Ammon's horn (tissue), 1 donor: ENCODE measurements at places on chromosomes 1 and 21.

DNA sequence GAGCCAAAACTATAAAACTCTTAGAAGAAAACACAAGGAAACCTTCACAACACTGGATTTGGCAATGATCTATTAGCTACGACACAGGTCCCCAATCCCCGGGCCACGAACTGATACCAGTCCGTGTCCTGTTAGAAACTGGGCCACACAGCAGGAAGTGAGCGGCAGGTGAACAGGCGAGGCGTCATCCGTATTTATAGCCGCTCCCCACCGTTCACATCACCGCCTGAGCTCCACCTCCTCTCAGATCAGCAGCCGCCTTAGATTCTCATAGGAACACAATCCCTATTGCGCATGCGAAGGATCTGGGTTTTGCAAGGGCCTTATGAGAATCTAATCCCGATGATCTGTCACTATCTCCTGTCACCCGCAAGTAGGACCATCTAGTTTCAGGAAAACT, 11.9 kb downstream of the TFB2M start:
- DNase-seq, result no peak

- DNase-seq, result no peak
Observed at GRCh38 chr1:187645651-187646050, 816.9 kb downstream of the PLA2G4A start.

DNA sequence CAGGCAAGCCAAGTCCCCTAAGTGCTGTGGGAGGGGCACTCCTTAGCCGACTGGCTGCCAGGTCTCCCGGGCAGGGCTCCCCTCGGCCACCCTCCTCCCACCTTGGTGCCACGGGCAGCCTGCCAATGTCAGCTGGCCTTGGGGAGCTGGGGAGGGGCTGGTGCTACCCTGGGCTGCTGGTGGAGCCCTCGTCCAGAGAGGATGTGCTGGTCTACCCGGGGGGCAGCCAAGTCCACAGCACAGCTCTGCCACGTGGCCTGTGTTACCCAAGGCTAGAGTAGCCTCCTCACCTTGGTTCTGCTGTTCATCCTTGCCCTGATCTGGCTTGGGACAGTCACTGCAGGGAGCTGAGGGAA, 42.9 kb downstream of the CRYAA start:
- DNase-seq, result no peak

GRCh38 chr1:188228623-188229022, 1399.9 kb downstream of the PLA2G4A start:
- DNase-seq, result no peak

- no peak for DNase-seq
Observed at GRCh38 chr1:21284206-21285054, 5.8 kb downstream of the ECE1 start.

DNA sequence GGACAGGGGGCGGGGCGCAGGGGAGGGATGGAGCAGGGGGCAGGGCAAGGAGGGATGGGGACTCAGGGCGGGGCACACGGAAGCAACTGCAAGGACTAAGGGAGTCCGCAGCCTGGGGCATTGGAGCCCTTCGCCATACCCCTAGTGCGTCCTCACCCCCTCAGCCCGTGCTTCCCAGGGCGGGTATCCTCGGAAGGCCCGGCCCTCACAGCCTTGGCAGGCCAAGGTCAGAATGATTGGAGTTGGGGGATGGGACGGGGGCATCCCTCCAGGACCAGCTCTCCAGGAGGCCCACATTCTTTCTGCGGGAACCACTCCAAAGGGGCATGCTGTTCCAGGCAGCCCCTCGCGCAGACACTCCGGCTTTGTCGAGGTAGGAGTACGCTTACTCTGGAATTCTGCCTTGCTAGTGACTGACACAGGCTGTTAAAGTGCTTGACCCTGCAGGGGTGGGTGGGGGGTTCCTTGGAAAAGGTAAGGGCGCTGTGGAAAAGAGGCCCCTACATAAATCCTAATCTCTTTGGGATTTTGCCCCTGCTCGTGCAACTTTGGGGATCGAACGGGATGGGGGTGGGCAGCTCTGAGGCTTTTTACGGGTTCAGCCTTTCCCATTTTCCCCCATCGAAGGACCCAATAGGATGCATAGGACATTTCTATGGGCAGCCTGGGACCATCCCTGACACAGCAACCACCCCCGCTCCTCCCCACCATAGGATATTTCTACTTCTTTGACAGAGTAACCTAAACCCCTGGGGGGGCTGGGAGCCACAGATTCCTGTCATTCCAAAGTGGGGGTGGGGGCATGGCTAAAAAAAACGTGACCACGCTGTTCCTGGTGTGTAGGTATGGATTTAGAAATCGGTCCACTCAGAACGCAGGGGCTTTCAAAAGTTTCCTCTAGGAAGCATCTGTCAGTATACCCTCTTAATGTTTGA, 738 bp upstream of the TRIM11 start:
- DNase-seq, result no peak

DNA sequence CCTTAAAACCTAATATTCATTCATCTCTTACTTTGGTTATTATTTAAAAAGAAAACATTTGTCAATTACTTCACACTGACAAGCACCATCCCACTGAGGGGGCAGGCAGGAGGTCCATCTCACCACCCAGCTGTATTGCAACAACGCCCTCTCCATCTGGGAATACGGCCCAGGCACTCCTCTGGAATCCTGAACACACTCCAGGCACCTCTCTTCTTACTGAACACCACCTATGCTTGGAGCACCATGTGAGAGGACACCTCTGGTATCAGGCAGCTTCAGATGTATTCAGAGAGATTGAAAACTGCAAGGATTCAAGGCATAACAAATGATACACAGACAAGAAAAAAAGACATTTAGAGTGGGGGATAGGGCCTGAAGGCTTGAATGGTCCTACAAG, 147.1 kb downstream of the CACNA1E start:
- DNase-seq, result no peak

- peak; percentile 42 for DNase-seq
Observed at GRCh38 chr1:9084906-9085305, 15.5 kb upstream of the SLC2A5 start.

GRCh38 chr21:45085700-45086099, 11.3 kb downstream of the ADARB1 start:
- no peak for DNase-seq

GRCh38 chr1:205061665-205062069, 18.7 kb downstream of the CNTN2 start:
- peak; percentile 91 for DNase-seq
